ENCODE measurements at places on chromosomes 2 and 18.

DNA sequence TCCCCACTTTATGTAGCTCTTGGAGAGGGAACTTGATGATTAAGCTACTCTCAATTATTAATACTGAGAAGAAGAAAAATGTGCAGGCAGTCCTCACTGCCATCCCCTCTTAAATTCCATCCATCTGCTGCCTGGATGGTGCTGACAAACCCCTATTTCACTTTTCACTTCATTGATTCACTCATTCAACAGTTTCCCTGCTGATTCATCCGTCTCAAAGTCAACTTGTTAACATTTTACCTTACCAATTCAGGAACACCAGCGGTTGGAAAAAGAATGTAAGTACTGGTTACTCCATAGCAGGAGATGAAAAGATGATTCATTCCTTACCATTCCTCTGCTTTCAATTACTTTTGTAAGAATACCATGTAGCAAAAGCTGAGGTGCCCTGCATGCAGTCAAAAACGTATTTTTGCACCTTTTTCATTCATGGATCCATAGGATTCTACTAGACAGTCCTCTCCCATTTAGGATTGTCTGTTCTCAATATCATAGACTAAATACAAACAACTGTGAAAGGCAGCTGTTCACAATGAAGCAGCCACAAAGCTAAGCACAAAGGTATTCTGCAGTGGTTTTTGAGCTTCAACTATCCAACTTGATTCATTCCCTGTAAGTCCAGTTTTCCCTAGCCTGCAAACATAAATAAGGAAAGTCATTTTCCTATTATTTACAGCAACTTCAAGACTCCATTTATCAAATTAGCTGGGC, 262.0 kb downstream of the MREG start:
- DNase-seq = no peak

DNA sequence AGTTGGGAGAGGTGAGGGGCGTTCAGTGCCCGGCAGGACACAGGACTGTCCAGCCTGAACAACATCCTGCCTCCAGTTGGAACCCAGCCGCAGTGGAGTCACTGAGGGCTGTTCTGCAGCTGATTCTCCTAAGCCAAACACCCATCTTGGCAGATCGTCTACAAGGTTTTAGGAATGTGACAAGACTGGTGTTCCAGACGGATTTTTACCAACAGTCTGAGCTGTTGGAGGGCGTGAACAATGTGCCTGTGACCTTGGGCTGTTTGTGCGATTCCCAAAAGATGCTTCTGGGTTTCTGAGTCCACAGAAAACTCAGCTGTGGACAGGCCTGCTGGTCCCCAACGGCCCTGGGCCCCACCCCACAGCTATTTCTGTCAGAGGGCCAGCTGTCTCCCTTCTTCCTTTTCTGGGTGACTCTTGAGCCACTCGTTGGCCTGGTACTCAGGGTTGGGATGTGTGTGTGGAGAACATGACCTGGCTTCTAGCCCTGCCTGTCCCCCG, 5.7 kb downstream of the LRRFIP1 start:
- no peak for DNase-seq

DNA sequence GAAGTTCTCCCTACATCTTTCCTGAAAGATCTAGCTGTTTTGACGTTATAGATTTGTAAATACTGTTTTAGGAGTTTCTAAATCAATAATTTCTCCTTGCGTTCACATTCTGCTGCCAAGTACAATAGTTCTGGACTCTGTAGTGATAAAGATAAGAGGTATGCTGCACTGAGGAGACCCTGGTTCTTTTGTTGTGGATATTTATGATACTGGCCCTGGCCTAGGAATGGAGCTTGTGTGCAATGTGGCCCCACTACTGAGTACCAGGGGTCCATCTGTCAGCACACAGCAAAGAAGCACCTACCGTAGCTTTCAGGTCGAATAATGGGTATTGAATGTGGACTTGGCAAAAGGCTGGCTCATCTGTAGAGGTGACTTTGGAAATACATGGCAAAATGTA, 85.0 kb downstream of the MAP3K20 start:
- DNase-seq = no peak

GRCh38 chr2:149787206-149787605, 199.6 kb upstream of the MMADHC start:
- DNase-seq = no peak

- no peak for DNase-seq
Observed at GRCh38 chr2:24878341-24878740, 41.7 kb downstream of the ADCY3 start.

DNA sequence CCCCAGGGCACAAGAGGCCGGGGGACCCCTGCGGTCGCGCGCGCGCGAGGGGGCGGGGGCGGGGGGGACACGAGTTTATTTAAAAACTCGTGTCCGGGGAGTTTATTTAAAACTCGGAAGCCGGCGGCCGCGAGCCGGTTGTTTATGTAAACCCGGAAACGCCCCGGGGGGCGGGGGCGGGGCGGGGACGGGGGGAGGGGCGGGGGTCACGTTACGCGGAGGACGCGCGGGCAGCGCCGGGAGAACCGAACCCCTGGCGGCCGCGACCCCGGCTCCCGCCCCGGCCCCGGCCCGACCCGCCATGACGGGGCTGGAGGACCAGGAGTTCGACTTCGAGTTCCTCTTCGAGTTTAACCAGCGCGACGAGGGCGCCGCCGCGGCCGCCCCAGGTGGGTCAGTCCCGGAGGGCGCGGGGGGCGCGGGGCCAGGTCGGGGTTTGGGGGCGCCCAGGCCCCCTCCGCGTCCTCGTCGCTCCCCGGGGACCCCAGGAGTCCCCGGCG, 4.4 kb downstream of the NFATC1 start:
- DNase-seq = no peak

DNA sequence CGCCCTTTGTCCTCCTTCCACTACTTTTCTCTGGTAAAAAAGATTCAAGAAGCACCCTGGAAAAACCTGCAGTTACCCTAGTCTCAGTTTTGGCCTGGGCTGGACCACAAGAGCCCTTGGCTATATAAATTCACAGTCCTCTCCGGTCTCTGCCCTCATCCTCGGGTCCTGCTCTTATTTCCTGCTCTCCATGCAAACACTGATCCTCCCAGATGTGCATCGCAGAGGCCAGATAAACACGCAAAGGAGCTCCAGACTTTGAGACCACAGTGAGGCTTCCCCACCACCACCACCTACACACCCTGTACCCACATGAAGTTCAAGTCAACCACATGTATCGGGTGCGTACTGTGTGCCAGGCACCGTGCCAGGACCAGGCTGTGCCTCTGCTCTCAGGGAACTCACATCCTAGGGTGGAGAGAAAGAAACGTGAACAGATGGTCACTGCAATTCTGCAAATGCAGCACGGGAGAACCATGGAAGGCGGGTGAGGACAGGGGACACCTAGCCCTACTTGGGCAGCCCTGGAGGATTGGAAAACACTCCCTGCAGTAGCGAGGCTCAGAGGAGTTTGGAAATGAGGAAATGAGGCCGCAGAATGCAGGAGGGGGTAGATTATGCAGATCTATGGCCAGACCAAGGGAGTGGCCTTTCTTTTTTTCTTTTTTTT, 7.4 kb downstream of the CTDSP1 start:
- no peak for DNase-seq

- DNase-seq = no peak
Observed at GRCh38 chr2:178320011-178320585, 125.8 kb downstream of the OSBPL6 start.
